ENCODE measurements at places on chromosomes 4 and X. TPM values are rescaled to one million over a fixed set of nuclear protein-coding genes. Genes with fewer than 3 reads are reported as not detected.

ADRA2C gene
- 11.9 TPM for total RNA-seq

ETDA gene
- not detected for total RNA-seq

DCAF4L1 gene
- 0.19 TPM for total RNA-seq

CT45A3 gene
- total RNA-seq: not detected

STATH gene
- not detected for total RNA-seq

TLR3 gene
- 0.38 TPM for total RNA-seq

OCIAD1 gene
- total RNA-seq: 133 TPM

FRYL gene
- 12.0 TPM for total RNA-seq
